ENCODE measurements at places on chromosomes 5 and 9. TPM values are rescaled to one million over a fixed set of nuclear protein-coding genes. Genes with fewer than 3 reads are reported as not detected.

Gene CDC20B
- 0.18 TPM for total RNA-seq

DNA sequence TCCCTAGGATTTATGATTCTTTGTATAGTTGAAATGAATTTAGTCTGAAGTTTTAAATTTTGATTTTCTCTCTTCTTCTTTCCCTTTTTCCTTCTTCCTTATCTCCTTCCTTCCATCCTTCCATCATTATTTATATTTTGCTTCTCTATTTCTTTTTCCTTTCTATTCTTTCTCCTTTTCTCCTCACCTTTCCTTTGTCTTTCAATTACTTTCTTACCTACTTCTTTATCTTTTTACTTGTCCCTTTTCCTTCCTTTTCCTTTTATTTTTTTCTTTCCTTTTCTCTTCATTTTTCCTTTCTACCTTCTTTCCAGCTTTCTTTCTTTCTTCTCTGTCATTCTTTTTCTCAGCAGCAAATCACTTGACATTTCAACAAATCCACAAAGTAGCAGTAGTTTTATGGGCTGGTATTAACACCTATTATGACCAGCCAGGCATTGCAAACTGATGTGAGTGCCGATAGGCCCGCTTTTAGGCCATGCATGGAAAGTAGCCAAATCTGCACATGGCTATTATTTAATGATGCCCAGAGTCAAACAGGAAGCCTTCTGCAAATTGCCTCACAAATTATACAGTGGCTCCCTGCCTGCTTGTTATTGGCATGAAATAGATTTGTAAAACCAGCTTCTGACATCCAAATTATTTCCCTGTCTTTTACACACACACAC is 37.1 kb upstream of the NR3C1 start:
- no peak for DNase-seq

- no peak for DNase-seq
Measured at GRCh38 chr5:54859316-54859715, 126.1 kb downstream of the ESM1 start.

Gene CLIC3
- total RNA-seq, result 4.9 TPM

DNA sequence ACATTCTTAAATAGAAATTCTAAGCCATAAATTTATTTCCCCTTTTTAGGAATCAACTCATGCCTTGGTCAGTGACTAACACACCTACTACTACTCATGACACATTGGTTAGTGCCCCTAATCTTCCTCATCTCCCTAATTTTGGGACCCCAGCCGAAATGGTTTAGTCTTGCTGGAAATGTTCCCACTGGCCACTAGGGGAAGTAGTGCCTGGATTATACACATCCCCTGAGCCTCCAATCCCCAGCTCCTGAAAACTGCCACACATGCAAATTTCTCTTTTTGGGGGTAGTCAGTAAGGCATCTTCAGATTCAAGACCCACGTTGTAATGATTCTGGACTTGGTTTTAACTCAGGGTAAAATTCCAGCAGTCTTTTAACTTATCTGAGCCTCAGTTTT is 79.8 kb downstream of the HSD17B3 start:
- no peak for DNase-seq

Gene FREM1
- not detected for total RNA-seq
